Activated CD4-positive, alpha-beta T cell treated with anti-CD3 and anti-CD28 coated beads for 4 hours (primary cell): ENCODE measurements at places on chromosomes 6 and 20.

DNA sequence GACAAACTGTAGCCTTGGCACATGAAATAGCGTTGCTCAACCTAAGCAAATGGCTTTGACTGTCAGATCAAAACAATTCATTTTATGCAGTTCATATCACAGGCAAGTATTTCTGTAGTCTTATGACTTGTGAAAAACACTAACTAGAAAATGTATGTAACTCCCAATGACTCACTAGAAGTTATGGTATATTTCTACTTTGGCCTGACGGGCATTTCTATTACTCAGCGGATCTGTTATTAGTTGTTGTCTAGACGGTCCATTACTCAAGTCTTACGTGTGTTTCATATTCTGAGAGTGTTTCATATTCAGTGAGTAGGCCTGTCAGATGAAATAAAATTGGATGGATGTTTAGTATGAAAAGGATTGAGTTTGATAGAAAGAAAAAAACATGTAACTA lies 880.9 kb downstream of the PRIM2 start:
- DNase-seq = no peak

GRCh38 chr6:7938562-7939183 lies 28.1 kb upstream of the TXNDC5 start:
- no peak for DNase-seq

GRCh38 chr6:13724182-13724581 lies 12.5 kb upstream of the RANBP9 start:
- DNase-seq = no peak

DNA sequence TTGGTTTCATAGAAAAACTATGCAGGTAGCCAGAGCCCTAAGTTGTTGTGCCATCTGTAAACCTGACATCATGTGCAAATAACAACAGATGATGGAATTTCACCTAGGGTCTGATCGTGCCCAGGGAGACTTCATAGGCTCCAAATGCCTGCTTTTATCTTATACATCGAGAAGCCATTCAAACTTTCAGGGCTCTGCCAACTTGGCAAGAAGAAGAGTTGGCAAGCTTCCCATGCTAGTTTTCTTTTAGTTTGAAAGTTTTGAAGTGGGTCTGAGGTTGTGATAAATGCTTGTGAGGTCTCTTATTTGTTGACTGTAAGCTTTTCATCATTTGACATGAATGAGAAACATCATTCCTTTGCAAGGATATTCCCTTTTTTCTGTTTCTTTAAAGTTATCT lies 175.4 kb upstream of the FLRT3 start:
- DNase-seq = no peak

DNA sequence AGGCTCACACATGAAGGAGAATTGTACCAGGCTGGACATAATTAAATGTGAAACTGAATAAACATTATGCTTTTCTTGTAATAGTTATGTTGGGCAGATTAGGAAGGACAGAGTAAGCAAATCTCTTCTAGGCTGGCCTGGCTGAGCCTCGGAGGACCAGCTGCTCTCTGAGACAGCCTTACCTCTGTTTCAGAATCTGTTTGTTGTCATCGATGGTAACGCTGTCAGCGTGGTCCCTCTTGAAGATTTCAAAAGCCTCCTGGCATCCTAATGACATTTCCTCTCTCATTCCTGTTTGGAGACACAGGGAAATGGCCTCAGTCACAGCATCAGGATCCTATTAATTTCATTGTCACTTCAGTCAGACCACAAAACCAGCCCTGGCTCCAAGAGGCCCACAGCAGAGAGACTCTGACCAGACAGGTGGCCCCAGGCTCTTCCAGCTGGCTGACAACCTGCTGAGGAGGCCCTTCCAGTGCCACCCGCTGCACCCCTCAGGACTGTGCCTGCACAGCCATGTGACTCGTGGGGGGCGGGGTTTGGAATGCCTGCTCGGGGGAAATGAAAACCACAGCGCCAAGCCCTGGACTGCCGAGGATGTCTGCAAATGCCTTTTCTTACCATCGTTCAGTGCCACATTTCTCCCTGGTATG lies 108.5 kb upstream of the KCNK16 start:
- DNase-seq = no peak

- DNase-seq = no peak
Measured at GRCh38 chr20:1900321-1900801, 5.2 kb downstream of the SIRPA start.
